ENCODE measurements at places on chromosomes 12 and 14.

- DNase-seq: no peak
Observed at GRCh38 chr12:47892819-47893218, 12.0 kb downstream of the VDR start.

DNA sequence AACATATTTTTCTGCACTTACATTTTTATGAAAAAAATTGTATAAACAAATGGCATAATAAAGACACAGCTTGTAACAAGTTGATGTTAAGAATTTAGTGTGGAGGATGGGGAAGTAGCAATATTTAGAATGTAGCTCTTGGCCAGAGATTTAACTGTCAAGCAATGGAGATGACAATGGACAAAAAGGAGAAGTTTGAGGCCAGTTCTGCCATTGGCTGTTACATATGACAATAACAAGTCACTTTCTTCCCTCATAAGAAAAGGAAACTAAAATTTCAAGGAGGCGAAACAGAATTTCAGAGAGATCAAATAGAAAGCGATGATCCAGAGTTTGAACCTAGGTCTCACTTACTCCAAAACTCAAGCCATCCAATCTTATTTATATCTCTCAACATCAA, 122.8 kb upstream of the CCDC175 start:
- DNase-seq: no peak

- peak; percentile 10 for DNase-seq
Observed at GRCh38 chr14:71324767-71325272, 417.6 kb downstream of the PCNX1 start.

- DNase-seq: peak; percentile 33
Observed at GRCh38 chr12:52032446-52032803, 18.8 kb upstream of the NR4A1 start.

- DNase-seq: no peak
Observed at GRCh38 chr12:46160101-46160980, 108.5 kb downstream of the SLC38A1 start.

GRCh38 chr14:32090686-32091085, 13.6 kb downstream of the ARHGAP5 start:
- no peak for DNase-seq

DNA sequence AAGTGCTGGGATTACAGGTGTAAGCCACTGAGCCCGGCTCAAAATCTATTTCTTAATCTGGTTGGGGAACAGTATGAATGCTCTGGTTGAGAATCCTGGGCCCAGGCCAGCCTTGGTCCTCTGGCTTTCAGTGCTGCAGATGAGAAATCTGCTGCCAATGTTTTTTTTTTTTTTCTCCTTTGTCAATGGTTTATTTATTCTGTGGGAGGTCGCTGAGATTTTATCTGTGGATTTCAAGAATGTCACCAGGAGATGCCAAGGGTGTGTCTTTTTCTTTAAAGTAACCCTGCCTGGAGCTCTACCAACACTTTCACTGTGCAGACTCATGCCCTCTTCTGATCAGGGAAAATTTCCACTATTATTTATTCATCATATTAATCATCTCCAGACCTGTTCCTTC, 3.6 kb downstream of the SLC25A29 start:
- no peak for DNase-seq

DNA sequence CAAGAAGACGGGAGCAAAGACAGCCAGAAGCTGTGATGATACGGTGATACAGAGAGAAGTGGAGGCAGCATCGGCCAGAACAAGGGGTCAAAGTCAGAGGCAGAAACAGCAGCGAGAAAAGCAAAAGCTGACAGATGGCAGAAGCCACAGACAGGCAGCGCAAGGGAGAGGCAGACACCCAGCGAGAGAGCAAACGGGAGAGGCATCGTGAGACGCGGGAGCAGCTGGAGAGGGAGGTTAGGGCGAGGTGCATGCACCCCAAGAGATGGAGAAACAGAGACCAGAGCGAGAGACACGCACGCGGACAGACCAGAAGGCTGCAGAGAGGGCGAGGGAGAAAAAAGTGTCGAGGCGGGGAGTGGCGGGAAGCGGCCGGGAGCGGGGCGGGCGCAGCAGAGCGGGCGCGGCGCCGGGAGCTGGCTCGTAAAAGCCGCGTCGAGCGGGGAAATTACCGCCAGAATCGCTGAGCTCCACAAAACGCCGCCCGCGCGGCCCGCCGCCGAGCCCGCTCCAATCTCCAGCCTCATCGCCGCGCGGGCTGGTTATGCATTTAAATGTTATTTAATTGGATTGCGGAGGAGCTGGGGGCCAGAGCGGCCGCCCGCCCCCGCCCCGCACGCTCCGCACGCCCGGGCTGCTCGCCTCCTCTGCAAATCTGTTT, 15.6 kb downstream of the SMUG1 start:
- DNase-seq: peak; percentile 56

GRCh38 chr12:28026701-28027100, 54.2 kb upstream of the PTHLH start:
- DNase-seq: peak; percentile 86

DNA sequence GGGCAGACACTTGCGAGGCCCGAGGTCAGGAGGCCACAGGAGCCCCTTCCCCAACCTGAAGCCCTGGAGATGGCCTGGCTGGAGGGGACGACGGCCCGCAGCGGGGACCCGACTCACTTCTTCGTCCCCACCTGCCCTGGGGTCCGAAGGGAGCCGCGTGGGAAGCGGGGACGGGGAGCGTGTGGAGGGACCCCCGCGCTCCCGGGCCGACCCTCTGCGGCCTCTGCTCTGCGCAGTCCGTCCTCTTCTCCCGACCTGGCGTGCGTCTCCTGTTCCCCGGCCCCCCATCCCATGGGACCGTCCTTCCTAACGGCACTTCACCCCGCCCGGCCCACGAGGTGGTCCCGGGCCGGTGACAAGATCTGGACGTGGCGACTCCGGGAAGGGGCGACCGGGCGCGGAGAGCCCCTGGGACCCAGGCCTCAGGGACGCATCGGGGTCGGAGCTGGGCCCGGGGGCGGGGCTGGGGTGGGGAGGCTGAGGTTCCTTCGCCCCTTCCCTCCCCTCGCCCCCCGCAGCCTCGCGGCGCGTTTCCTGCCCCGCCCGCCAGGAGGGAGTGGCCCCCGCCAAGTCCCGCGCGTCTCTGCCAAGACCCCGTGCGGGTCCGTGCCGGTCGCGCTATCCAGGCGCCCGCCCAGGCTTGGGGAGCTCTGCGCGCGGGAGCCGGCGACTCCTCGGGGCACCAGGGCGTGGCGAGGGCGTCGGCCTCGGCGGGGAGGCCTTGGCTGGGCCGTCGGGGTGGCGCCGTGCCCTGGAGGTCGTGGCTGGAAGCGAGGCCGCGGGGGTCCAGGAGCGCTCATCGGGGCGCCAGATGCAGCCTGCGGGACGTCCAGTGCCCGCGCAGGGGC, 97.1 kb downstream of the TNFAIP2 start:
- DNase-seq: no peak

GRCh38 chr12:92656911-92657310, 45.9 kb upstream of the PLEKHG7 start:
- DNase-seq: no peak

GRCh38 chr12:82473111-82473754, 114.9 kb downstream of the METTL25 start:
- DNase-seq: no peak

- no peak for DNase-seq
Observed at GRCh38 chr14:105312973-105313372, 1.6 kb upstream of the PACS2 start.

- DNase-seq: no peak
Observed at GRCh38 chr12:112304436-112304835, 77.8 kb downstream of the HECTD4 start.

DNA sequence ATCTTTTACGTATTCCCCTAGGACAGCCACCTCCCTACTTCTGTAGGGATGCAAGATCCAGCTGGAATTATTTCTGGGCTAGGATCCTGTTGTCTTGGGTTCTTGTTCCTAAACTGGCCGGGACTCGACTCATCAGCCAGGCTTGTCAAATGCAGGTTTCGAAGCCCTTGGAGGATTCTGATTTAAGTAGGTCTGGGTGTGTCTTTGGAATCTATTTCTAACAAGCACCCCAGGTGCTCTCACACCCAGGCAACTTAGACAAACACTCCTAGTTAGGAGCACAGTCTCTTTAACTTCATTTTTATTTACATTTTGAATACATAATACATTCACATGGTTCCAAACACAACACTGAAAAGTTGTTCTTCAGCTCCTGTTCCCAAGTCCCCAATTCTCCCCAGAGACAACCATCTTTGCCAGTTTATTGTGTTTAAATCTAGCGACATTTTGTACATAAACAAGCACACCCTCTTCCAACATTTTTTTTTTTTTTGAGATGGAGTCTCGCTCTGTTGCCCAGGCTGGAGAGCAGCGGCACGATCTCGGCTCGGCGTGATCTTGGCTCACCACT, 20.9 kb downstream of the MORN3 start:
- no peak for DNase-seq

DNA sequence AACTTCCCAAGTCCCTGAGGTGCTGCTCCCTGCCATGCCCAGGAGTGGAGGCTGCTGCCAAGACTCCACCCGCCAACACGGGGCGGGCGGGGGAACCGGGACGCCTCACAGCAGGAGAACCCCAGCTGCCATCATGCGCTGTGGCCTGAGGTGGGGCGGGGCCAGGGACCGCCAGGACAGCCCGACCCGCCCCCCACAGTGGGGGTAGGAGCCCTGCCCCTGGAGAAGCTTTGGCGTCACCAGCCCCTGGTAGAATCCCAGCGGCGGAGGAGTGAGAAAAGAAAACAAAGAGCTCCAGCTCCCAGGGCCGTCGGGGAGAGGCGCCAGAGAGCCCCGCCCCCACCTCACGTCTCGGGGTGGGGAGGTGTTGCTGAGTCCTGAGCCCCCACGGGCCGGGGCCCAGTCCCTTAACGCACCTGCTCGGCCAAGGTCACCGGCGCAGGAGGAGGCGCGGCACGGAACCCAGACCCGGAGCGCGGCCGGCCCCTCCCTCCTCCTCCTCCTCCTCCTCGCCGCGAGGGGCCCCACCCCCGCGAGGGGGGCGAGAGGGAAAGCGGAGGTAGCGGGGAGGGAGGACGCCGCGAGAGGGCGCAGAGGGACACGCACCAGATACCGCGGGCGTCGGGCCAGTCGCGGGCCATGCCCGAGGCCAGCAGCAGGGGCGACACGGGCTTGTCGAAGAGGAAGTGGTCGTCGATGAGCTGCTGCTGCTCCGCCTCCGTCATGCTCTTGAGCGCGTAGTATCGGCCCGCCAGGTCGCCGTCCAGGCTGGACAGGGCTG, 1.8 kb downstream of the CKB start:
- peak; percentile 79 for DNase-seq

- no peak for DNase-seq
Observed at GRCh38 chr12:8734873-8735381, 37.1 kb downstream of the RIMKLB start.

DNA sequence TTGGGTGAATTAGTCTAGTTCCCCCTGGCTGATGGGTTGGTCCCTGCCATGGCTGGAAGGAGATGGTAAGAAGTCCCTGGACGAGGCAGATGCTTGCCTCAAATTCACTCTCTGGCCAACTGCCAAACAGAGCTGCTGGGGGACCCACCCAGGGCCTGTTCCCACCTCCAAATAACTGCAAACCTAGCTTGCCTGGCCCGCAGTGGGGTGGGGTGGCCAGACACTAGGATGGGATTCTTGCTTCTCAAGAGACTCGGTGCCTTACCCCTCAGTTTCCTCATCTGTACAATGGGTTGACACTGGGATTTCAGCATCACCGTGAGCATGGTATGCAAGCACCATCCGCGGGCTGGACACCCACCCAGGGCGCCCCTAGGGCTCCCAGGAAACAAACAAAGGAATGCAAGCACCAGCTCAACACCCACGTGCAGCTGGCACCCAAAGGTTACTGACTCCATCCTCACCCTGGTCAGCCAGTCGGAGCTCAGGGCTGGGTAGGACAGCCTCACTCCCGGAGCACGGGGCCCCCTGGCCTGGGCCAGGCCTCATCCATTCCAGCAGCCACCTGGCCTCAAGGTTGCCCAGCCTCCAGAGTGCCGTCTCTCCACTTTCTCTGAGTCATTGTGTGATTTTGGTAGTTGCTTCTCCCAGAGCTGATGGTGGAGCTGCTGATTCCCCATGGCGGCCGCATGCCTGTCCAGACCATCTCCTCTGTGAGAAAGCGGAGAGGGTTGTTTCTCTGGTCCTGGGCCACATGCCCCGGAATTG, 205.2 kb upstream of the RTL1 start:
- DNase-seq: no peak
